ENCODE measurements at places on chromosomes 3 and 15. TPM values are rescaled to one million over a fixed set of nuclear protein-coding genes. Genes with fewer than 3 reads are reported as not detected.

DNA sequence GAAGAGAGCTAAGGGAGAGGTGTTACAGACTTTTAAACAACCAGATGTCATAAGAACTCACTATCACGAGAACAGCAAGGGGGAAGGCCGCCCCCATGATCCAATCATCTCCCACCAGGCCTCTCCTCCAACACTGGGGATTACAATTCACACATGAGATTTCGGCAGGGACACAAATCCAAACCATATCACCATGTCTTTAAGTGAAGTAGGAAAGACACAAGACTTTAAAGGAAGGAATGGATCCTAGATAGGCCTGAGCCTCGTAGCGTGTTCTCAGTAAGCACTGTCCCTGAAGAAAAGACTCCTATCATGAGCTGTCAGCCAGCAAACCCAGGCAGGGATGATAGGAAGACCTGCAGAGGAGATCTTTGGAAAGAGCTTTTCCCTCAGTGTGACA, 15.1 kb upstream of the RPS27L start:
- no peak for DNase-seq

- DNase-seq, result no peak
These were observed 72.1 kb downstream of the EPHA3 start for GRCh38 chr3:89179355-89180001.

DNA sequence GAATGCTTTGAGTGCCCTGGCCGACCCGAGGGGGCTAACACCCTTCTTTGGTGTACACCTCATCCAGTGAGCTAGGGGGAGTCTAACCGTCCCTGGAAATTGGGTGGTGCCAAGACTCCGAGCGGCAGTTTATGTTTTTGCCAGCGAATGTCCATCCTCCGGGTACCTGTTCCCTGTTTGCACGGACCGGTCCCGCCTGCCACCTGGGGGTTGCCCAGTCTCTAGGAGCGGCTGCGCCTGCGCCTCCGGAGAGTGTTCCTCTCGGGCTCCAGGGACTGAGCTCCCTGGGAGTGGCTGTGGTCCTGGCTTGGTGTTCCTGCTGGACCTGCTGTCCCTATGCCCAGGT, 913 bp upstream of the WNT7A start:
- DNase-seq, result no peak

WDR93 gene
- not detected for total RNA-seq
